ENCODE measurements at places on chromosomes 11 and 22.
A peak's percentile ranks its signal among the peaks of the same experiment; 100 is the strongest.

GRCh38 chr11:28038775-28039174 is 69.2 kb downstream of the KIF18A start:
- DNase-seq, result no peak

DNA sequence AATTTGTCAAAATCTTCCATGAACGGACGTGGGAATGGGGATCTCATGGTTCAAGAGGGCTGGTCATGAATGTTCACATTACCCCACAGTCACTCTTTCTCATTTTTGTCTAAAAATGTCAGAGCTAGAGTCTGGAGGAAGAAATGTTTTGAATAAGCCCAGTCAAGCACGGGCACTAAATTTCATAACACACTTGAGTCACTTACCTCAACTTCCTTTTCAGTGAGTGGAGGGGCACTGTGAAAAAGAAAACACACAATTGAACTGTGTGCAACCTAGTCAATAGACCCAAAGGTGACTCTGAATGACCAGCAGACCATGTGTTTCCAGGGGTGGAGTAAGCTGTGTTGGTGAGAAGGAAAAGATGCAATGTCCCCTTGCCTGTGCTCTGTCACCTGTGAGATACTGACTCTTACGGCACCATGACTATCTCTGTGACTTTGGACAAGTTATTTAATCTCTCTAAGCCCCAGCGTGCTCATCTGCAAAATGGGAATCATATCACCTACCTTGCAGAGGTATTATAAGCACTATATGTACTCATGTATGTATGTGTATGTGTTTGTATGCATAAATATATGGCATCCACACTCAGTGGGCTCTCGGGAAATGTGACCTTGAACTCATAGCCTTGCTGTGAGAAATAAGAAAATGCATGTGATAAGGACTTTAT is 38.2 kb upstream of the LYVE1 start:
- no peak for DNase-seq

DNA sequence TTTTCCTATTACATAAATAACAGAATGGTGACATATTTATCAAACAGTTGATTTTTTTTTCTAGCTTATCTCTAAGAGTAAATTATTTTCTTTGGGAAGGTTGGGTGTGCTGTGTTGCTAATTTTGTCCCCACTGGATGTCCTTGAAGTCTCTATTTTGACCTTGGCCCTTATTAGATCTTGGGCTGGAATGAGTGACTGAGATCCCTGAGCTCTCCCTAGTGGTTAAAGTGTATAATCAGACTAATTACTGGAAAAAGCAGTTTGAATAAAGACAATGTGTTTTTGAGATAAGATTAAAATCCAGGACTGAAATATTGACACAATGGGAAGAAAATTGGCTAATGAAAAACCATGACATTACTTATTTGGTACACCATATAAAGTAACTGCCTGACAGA is 56.1 kb downstream of the AASDHPPT start:
- no peak for DNase-seq

DNA sequence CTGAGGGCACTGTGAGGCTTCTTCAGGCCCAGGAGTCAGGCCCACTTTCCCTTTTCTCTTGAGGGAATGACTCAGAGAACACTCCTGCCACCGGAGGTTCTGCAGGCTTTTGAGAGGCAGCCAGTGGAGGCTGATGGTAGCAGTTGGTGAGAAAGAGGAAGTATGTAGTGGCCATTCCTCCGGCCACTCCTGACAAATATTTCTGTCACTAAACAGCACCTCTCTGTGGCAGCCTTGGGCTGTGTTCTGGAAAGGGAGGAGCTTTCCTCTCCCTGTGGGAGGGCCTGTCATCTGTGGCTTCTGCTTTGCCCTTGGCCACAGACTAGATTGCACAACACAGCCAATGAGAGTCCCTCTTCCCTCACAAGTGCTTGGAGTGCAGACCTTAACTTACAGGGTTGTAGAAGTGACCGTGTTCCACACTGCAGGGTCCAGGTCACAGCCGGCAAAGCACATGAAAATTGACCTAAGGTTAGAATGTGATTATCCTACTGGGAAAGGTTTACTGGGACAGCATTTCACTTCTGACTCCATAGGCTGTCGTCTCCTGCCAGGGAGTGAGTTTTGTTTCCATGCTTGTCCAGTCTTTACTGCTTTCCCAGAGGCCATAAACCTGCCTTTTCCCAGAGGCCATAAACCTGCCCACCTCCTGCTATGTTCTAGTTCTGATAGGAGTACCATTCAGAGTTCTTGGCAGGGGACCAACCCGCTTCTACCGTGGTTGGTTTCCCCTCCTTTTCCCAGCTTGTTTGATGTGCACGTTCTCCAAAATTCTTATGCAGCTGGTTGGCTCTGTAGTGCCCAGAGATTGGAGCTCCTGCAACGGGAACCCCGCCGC is 33.3 kb downstream of the MARK2 start:
- peak; percentile 65 for DNase-seq

DNA sequence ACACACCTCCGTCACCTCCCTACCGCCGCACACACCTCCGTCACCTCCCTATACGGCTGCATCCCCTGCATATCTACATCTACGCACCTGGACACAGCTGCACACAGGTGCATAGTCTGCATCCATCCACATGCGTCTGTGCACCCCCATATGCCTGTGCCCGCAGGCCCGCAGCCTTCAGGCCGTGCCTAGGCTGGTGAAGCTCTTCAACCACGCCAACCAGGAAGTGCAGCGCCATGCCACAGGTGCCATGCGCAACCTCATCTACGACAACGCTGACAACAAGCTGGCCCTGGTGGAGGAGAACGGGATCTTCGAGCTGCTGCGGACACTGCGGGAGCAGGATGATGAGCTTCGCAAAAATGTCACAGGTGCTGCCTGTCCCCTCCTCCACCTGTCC is 4.8 kb downstream of the PKP3 start:
- DNase-seq, result no peak

GRCh38 chr11:27431808-27432207 is 40.8 kb downstream of the LGR4 start:
- DNase-seq, result no peak

GRCh38 chr11:35990170-35990569 is 46.3 kb downstream of the LDLRAD3 start:
- DNase-seq, result no peak

DNA sequence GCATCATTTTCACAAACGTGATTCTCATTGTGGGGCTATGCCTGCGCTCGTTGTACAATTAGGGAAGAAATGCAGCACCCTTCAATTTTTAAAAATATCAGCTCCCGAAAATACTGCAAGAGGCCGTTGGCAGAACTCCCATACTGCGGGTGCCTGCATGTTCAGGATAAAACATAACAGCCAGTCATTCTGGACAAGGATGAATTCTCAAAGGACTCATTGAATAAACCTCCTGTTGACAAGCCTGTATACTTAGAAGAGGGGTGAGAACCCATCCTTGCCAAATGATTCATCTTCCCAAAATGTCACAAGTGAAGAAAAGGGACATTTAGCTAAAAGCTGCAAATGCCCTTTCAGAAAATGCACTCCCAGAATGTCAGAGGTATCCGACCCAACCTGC is 141.9 kb downstream of the CSNK2A3 start:
- no peak for DNase-seq

DNA sequence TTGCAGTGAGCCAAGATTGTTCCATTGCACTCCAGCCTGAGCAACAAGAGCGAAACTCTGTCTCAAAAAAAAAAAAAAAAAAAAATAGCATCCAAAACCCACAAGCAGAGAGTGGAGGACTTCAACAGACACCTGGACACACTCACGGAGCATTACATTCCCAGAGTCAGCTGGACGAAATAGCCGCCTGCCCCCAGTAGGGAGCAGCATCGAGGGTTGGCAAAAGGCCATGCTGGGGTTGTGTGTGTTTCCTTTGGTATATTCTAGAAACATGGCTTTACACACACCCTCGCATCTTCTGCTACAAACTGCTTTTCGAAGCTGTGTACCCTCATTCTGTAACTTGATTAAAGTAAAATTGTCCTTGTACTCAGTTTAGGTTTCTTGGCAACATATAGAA is 5.3 kb downstream of the ADA2 start:
- peak; percentile 58 for DNase-seq

GRCh38 chr11:69002110-69002569 is 10.9 kb downstream of the MRGPRF start:
- no peak for DNase-seq

DNA sequence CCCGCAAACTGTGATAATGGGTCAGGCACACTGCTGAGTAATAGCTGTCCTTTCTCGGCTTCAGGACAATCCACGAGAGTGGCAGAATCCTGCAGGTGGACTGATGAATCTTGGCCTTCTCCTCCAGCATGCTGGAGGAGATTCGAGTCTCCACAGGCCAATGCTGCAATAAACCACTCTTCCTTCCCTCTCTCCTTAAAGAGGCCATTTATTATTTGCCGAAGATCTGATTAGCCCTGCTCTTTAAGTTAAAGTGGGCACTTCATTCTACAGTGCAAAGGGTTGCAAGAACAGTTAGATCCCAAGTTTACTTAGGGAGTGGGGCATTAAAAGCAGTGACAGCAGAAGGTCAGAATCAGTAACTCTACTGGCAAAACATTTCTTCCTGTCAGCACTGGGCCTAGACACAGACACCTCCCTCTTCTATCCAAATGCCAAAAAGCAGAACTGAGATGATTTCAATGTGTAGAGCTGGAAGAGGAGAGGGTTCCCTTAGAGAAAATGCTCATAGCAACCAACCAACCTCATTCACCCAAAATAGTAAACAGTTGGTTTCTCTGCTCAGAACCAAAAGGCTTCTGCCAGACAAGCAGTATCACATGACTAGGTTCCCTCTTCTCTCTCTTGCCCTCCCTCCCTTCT is 121.7 kb downstream of the SGSM3 start:
- DNase-seq, result no peak

DNA sequence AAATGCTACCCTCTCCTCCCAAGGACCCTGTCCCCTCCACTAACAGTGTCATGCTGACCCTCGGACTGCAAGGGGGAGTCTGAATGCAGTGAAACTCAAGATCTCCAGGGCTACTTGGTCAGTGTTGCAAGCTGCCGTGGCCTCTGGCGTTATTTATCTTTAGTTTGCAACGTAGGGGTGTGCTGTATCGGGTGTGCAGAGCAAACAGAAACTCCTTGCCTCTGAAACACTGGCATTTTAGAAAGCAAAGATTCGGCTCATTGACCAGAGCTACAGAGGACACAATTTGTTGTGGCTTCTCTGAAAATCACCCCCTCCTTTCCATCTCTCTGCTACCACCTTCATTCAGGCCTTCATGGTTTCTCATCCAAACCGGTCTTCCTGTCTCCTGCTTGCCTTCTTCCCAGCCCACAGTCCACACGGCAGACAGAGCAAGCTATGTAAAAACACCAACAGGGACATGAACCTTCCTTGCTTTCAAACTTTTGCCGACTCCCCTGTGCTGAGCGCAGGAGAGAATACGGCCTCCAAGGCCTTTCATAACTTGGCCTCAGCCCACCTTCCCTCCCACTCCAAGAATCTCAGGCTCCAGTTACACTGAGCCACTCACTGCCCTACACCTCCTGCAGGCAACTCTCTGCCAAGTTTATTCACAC is 14.9 kb downstream of the FZD4 start:
- DNase-seq, result no peak

- DNase-seq, result no peak
Observed at GRCh38 chr22:47054231-47055072, 292.0 kb downstream of the TBC1D22A start.

DNA sequence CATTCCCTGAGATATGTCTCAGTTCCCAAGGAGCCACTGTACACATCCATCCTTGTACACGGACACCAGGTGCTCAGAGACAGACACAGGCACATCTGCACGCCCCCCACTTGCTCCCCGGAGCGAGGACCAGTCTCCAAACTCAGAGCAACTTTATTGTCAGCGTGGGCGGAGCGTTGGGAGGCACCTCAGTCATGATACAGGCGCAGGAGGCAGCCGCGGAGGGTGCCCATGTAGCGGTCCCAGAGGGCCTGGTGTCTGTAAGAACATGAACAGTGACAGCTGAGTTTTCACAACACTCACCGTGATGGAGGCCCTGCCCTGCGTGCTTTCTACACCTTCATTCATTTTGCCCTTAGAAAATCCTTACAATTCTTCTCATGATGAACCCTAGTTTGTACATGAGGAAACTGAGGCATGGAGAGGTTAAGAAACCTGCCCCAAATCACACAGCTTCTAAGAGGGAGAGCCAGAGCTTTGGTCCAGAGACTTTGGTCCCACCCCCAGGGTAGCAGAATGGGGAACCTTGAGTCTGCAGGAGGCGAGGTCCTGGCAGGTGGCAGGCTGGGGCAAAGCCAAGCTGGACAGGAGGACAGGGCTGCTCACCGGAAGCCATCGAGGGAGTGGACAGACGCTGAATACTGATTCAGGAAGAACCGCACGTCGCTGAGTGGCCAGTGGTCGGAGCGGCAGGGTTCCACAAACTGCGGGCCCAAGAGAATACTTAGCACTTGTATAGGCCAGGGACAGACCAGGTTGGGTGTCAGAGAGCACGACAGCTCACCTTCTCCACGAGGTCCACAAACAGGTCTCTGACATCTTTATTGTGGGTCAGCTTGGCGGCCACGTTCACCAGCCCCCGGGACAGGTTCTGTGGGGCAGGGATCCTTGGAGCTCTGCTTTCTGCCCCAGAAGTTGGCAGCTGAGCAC is 4.2 kb downstream of the FIBP start:
- no peak for DNase-seq

DNA sequence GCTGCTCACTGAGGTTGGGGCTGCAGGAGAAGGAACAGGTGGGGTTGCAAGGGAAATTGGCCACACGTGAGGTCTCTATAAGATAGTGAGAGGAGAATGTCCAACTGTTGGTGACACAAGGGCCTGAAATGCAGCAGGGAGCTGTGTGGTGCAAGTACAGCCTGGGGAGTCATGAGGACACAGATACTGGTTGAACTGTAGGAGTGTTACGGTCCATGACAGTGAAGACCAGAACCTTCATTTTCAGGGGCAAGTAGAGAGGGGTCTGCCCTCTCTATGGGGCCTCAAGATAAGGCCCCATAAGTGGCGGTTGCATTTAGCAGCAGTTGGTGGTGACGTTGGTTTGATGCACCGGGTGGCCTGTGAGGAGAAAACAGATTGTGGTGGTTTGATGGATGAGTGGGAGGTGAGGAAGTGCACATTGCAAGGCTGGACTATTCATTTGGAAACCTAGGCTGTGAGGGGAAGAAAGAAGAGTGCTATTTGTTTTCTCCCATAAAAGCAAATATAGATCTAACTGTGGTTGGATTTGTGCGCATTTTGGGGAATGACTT is 39.4 kb downstream of the MICAL2 start:
- DNase-seq, result no peak

DNA sequence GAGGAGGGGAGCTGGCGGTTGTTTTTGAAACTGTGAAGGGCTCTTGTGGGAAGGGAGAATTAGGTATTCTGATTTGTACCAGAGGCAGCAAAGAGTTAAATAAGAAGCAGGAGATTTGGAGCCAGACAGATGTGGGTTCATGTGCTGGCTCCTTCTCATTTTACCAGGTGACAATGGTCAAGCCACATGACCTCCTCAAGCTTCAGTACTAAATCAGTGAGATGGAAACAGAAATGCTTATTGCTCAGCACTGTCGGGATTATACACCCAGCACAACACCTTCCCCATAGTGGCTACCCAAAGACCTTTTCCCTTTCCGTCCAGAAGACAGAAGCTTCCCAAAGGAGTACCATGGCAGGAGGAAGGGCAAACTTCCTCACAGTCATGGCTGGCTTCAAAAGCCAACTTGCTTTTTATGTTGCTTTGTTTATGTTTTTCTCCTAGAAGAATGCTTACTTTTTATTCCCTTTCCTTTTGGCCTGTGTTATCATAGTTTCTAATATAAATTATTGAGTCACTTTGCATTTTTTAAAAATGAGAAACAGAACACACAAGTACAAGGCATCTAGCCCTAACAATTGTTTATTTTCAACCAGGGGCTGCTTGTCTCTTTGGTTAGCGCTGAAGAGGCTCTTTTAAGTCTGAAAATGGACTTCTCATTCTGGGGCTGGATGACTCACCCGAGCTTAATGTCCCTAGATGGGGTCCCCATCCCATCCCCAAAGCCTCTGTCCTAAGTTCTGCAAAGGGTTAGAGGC is 181.5 kb upstream of the ZBED5 start:
- DNase-seq, result no peak

- no peak for DNase-seq
Observed at GRCh38 chr11:129427816-129428406, 52.3 kb downstream of the BARX2 start.
